Stimulated activated CD4-positive, alpha-beta T cell treated with anti-CD3 and anti-CD28 coated beads, TNF-alpha, amount 100 ng/mL, for 1 hour (primary cell): ENCODE measurements at places on chromosomes 2 and 18.

GRCh38 chr2:119387381-119388129 lies 20.8 kb downstream of the DBI start:
- DNase-seq, result no peak

- DNase-seq, result no peak
These were observed 43.8 kb upstream of the SCN9A start for GRCh38 chr2:166419616-166419934.

DNA sequence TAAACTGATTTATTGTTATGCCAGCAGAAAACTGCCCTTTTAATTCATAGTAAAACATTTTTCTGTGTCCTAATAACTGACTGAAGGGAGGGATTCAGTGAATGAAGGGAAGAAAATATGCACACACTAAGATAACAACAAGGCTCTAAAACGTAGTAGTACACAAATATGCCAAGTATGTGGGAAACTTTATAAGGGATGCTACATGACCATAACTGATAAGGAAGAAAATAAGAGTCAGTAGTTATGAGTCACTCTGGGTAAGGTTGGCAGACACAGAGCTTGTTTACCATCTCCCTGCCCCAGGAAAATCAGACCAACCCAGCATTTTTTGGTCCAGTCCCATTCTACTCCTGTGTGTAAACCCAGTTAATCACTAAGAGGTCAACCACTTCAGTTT lies 124.2 kb downstream of the RPRM start:
- DNase-seq, result no peak

DNA sequence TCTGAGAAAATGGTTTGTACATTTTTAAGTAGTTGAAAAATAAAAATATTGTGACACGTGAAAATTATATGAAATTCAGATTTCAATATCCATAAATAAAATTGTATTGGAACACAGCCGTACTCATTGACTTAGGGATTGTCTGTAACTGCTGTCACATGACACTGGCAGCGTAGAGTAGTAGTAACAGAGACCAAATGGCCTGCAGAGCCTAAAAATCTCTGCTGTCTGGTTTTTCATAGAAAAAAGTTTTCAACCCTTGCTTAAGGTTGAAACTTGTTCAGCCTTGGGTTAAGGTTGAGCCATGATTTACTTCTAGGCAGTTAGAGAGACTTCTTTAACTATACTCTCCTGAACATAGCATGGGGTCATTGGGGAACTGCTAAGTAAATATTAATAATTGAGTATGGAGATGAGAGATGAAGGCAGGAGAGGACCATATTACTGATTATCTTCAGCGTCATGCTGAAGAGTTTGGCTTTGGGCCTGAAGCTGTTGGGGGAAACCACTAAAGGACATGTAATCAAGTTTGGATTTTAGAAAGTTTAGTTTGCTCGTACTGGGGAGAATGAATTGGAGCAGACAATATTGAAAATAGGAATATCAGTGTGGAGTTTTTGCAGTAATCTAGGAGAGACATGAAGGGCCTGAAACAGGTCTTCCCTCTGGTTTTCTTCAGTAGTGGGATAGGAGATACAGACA lies 16.2 kb downstream of the EML4 start:
- DNase-seq, result no peak

- no peak for DNase-seq
These were observed 677.0 kb downstream of the RNF144A start for GRCh38 chr2:7594211-7594610.

DNA sequence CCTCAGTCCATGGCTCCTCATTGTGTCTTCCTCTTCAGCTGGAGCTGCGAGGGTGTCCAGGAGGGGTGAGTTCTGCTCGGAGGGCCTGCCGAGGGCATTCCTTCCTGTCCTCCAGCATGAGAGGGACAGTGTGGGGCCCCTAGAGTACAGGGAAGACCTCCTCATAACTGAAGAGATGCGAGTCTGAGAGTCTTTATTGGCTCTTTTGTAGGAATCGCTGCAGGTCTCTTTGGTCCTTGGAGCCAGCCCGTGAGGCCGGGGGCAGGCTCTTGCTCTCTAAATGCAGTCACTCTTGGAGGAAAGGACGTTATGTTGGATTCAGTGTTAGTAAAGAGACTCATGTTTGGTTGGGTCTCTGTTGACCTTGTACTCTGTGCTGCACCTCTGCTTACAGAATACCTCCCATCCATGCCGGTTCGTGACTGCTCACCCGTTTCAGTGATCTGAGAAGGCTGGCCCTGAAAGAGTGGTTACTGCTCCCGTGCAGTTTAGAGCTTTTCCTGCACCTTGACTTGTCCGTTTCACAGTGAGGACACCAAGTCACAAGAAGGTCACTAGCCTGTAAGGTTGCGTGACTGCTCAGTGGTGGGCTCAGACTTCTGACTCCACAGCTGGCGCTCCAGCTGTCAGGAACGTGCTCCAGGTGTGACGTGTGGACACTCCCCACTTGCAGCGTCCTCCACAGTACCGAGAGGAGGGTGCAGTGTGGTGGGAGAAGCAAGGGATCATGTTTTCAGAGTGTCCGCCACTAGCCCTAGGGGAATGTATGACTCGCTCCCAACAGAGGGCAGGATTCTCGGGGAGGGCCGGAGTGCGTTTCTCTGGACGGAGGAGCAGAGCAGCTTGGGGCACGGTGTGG lies 7.8 kb downstream of the ATG4B start:
- no peak for DNase-seq

DNA sequence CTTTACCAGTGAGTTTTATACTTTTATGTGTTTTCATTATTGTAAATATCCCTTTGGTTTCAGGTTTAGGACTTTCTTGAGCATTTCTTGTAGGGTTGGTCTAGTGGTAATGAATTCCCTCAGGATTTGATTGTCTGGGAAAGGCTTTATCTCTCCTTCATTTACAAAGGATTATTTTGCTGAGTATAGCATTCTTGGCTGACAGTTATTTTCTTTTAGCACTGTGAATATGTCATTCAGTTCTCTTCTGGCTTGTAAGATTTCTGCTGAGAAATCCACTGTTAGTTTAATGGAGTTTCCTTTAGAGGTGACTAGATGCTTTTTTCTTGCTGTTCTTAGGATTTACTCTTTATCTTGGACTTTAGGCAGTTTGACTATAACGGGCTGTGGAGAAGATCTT lies 373.9 kb downstream of the TSN start:
- DNase-seq, result no peak

DNA sequence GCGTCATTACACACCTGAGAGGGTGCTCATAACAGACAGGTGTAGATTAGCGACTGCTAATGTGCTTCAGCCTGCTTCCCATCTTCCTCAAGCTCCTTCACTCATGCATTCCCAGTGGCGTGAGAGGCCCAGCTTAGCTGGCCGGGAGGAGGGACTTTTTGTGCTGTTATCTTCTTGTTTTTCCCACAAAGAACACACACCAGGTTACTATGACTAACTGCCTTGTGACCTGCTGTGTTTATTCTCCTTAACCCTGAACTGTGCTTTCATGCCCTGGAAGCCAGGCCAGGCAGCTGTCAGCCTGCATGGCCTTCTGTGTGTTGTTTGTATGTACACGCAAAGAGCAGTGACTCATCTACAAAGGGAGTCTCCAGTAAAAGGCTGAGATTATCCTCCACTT lies 143.8 kb downstream of the PIEZO2 start:
- DNase-seq, result no peak

GRCh38 chr2:212227755-212228154 lies 310.8 kb downstream of the ERBB4 start:
- no peak for DNase-seq

- DNase-seq, result no peak
These were observed 4.2 kb downstream of the ERFE start for GRCh38 chr2:238162846-238163441.

- DNase-seq, result no peak
These were observed 40.6 kb downstream of the TAF1B start for GRCh38 chr2:9883897-9884296.

DNA sequence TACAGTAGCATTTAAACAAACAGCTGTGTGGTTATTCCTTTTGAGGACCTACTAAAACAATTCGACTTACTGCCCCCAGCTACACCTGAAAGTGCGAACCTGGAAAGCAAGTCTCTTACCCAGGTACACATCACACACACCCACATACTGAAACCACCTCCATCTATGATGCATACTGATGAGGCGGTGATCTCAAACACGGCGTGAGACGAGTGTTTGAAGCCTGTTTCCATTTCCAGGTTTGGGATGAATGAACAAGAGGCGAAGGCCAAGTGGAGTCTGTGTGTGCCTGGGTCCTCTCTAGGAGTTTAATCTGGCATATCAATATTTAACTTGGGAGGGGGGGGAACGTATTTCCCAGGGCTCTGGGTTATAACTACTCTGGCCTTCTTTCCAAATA lies 1.6 kb downstream of the TMEM185B start:
- no peak for DNase-seq

- no peak for DNase-seq
These were observed 16.4 kb upstream of the IL1RL1 start for GRCh38 chr2:102294802-102295489.

GRCh38 chr2:178012639-178013038 lies 59.9 kb downstream of the PDE11A start:
- DNase-seq, result no peak

DNA sequence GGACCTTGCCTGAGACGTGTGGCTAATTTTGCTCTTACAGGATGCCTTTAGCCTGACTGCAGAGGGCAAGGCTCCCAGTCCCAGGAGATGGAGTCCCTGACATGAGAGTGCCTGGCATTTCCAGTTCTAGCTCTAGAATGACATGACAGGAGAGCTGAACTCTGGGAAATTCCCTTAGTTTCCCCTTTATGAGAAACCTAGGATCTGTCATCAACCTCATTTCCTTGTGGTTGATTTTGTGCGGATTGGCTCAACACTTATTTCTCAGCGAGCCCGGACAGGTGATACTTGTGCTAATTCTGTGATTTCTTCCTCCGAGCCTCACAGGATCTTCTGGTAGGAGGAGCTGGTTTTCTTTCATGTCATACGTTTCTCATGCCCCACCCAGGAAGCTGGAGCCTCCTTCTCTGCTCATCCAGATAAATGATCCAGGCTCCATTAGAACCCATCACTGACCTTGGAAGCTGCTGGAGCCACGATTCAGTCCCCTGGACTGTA lies at the start of gene IL36G:
Gene IL36G (plus strand): TSS at position 448 of the 498 bp plus-strand sequence. CDS start 633 bp downstream, outside the sequence.
- DNase-seq, result no peak

- DNase-seq, result no peak
These were observed 54.4 kb upstream of the GRB14 start for GRCh38 chr2:164675687-164676086.
